ENCODE measurements at places on chromosomes 4 and X. TPM values are rescaled to one million over a fixed set of nuclear protein-coding genes. Genes with fewer than 3 reads are reported as not detected.

The ADH7 gene
- not detected for total RNA-seq

The MAGEA10 gene
- total RNA-seq, result not detected

The XAGE3 gene
- not detected for total RNA-seq

The ARSJ gene
- 13.9 TPM for total RNA-seq

The PLAC1 gene
- total RNA-seq, result not detected

The PPP1R2C gene
- not detected for total RNA-seq

The ERCC6L gene
- 0.60 TPM for total RNA-seq

The C1GALT1C1 gene
- total RNA-seq, result 42.7 TPM

The GLRA3 gene
- not detected for total RNA-seq

The VBP1 gene
- 45.8 TPM for total RNA-seq

The ATP1B4 gene
- not detected for total RNA-seq

The IL15 gene
- 1.2 TPM for total RNA-seq

The HSFX4 gene
- total RNA-seq, result not detected

The ASB12 gene
- not detected for total RNA-seq

The PDLIM3 gene
- total RNA-seq, result 58.5 TPM

The VEGFD gene
- total RNA-seq, result 0.20 TPM

The C1QTNF7 gene
- total RNA-seq, result not detected

The SPP1 gene
- not detected for total RNA-seq

The CT47A1 gene
- not detected for total RNA-seq

The NWD2 gene
- total RNA-seq, result not detected

The HSD17B13 gene
- under 0.01 TPM for total RNA-seq

The CHRDL1 gene
- total RNA-seq, result not detected

The GAGE12H gene
- total RNA-seq, result not detected

The SH2D1A gene
- not detected for total RNA-seq

The DNAAF6 gene
- total RNA-seq, result not detected

The MAGEC1 gene
- not detected for total RNA-seq

The ZIC3 gene
- total RNA-seq, result not detected

The TLR3 gene
- total RNA-seq, result 0.40 TPM

The S100G gene
- total RNA-seq, result not detected

The STIM2 gene
- total RNA-seq, result 8.9 TPM

The BRCC3 gene
- total RNA-seq, result 9.4 TPM

The KIF4A gene
- 1.8 TPM for total RNA-seq

The VCX2 gene
- not detected for total RNA-seq

Measured in lung microvascular endothelial cell (primary cell).